ENCODE measurements at places on chromosomes 7 and 10.

GRCh38 chr7:56199639-56200038 lies 83.4 kb upstream of the NUPR2 start:
- no peak for DNase-seq

GRCh38 chr7:157576415-157576814 lies 239.6 kb downstream of the DNAJB6 start:
- peak; percentile 75 for DNase-seq

GRCh38 chr10:60376221-60377041 lies 13.2 kb downstream of the ANK3 start:
- DNase-seq: no peak

DNA sequence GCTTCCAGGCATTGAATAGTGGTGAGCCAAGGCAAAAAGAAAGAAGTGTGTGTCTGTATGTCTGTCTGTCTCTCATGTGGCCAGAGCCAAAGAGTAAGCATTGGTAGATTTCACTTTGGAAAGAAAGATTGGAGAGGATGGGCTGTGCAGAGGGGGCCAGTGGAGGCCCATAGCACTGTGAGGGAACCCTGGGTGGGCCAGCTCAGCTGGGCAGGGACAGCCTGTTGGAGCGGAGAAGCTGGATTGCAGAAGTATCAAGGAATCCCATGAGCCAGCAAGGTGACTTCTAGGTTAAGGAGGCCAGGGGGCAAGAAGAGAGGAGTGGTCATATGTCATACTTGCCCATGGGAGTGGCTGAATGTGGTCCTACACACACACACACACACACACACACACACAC lies 1.5 kb upstream of the GRID1 start:
- no peak for DNase-seq

DNA sequence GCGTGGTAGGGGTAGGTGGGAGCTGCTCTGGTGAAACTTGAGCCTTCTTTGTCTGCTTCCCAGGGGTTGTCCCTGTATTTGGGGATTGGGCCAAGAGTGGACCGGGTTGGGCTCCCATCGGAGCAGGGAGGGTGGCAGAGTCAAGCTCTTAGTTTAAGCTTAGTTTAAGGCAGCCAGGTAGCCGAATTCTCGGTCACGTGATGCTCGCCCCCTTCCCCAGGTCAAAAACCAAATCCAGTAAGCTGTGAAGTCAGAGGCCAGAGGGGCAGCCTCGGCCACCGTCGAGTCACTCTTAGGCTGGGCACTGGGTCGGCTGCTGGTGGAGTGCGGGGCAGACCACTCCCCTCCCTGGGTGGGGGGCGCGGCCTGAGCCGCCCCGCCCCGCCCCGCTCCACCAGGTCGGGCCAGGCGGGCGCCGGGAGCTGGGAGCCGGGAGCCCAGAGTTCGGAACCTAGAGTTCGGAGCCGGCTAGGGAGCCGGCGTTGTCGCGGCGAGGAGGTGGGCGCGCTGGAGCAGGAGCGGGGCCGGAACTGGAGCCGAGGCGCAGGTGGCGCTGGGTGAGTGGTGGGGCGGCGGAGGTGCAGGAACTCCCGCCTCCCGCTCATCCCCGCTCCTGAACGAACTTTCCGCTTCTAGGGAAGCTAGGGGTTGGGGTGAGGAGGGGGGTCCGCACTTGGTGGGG lies 2.8 kb upstream of the LZTS2 start:
- DNase-seq: peak; percentile 41

GRCh38 chr10:44284198-44285084 lies 100.5 kb downstream of the CXCL12 start:
- no peak for DNase-seq

GRCh38 chr10:456486-456885 lies 233.0 kb downstream of the DIP2C start:
- DNase-seq: no peak

- no peak for DNase-seq
Observed at GRCh38 chr7:40470817-40471216, 336.0 kb downstream of the SUGCT start.

DNA sequence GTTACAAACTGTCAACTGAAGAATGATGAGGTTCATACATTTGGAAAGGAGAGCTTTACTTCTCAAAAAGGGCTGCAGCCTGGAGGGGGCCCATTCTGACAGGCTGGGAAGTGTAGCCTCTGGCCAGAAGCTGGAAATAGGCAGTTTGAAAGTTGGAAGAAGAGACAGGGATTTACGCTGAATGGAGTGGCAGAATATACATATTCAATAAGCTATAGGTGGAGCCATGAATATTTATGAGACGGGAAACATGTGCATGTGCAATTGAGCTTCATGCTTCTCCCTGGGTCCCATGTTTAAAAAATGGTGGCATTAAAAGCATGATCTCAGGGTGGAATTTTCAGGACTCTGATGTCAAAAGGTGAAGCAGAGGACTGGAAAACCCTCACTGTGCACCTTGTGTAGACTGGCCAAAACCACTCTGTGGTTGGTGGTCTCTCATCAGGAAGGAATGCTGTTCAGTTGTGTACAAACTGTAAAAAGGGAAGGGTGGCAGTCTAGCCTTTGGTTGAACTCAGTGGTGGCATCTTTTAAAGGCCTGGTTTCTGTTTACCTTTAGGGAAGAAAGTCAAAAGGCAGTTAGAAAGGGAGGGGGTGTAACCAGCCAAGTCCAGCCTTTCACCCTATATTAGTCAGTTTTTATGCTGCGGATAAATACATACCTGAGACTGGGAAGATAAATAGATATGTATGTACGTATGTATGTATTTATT lies 7.2 kb upstream of the ACTR3B start:
- DNase-seq: no peak

- DNase-seq: no peak
Observed at GRCh38 chr10:100972115-100972903, 3.0 kb downstream of the SEMA4G start.

- no peak for DNase-seq
Observed at GRCh38 chr10:66834802-66835201, 91.0 kb upstream of the LRRTM3 start.

- no peak for DNase-seq
Observed at GRCh38 chr10:60974463-60975149, 30.6 kb upstream of the RHOBTB1 start.

GRCh38 chr10:117262291-117262902 lies 21.5 kb downstream of the SLC18A2 start:
- DNase-seq: no peak

All from CD4-positive, CD25-positive, alpha-beta regulatory T cell (primary cell).